Stimulated activated CD4-positive, alpha-beta T cell treated with anti-CD3 and anti-CD28 coated beads, Interleukin-1b, Interleukin-23, amount 100 ng/mL, for 48 hours (primary cell): ENCODE measurements at places on chromosomes 2 and 18.

GRCh38 chr2:170707821-170708795 lies 7.0 kb upstream of the SP5 start:
- DNase-seq, result no peak

- no peak for DNase-seq
Observed at GRCh38 chr2:195642027-195642678, 14.9 kb upstream of the SLC39A10 start.

- no peak for DNase-seq
Observed at GRCh38 chr2:149002891-149003740, 35.4 kb upstream of the LYPD6B start.

DNA sequence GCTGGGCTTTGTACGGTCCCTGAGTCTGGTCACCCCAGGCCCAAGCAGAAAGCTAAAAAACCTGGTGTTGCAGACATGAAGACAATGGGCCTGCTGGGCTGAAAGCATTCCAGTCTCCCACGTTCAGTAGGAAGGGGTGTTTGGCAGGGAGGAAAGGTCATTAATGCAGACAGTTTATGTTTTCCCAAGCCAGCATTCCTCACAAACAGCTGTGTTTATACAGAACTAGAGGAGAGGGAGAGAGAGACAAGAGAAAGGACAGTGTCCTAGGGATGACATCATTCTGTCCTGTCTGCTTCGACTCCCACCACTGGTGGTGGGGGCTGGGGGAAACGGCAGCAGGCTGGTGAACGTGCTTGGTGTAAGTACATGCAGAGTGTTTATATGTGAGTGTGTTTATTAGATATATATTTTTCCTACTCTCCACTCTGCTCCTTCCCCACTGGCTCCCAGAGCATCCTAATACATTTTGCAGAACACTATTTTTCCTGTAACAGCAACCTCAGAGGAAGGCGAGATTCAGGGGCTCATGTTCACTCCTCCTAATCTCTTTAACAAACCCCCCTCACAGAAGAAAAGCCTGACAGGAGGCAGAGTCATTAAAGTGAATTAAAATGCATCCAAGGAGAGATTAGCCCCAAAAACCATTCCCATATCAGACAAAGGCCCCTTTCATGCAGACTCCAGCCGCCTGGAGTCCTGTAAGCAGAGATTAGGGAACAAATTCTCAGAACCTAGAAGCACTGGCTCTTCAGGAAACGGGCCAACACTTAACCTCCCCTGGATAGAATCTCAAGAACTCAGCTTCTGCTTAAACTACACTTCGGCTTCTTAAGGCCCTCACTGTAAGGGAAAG lies 380.4 kb downstream of the TNS1 start:
- no peak for DNase-seq

GRCh38 chr2:125086313-125087184 lies 1061.5 kb downstream of the CNTNAP5 start:
- no peak for DNase-seq

DNA sequence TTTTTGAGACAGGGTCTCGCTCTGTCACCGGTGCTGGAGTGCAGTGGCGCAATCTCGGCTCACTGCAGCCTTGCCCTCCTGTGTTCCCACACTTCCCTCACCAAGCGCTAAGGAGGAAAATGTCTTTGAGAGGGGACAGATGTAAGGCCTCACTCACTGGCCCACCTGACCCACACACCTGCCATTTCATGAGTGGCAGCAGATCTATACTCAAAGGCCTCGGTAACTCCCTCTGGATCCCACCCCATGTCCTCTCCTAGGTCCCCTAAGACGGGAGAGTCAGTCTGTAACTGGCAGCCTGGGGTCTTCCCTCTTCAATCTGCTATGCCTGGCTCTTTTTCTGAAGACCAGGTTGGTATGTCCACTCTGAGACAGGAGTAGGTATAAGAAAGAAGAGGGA lies 12.9 kb downstream of the TMEM247 start:
- DNase-seq, result no peak

GRCh38 chr2:84899304-84900204 lies 5.9 kb upstream of the TMSB10 start:
- no peak for DNase-seq

- no peak for DNase-seq
Observed at GRCh38 chr2:120350080-120350479, 4.1 kb downstream of the INHBB start.

- DNase-seq, result peak; percentile 19
Observed at GRCh38 chr2:134669731-134670669, 48.8 kb downstream of the TMEM163 start.

DNA sequence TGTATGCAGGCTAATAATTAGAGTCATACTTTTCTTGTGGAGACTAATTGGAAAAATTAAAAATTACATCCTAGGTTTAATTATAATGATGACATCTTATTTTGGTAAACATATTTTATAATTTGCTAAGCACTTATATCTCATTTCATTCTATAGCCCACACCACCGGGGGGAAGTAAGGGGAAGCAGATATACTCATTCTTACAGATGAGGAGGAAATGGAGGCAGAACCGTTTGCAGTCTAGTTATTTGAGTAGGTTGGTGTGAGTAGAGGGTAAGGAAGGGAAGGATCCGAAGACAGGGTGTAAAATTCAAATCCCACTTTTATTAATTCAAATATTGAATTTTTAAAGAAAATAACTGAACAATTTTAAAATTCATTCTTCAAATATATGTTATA lies 3.7 kb downstream of the ITGAV start:
- DNase-seq, result no peak

GRCh38 chr2:133378928-133379549 lies 189.2 kb downstream of the NCKAP5 start:
- no peak for DNase-seq

- DNase-seq, result no peak
Observed at GRCh38 chr2:110998311-110998710, 122.4 kb upstream of the BCL2L11 start.

DNA sequence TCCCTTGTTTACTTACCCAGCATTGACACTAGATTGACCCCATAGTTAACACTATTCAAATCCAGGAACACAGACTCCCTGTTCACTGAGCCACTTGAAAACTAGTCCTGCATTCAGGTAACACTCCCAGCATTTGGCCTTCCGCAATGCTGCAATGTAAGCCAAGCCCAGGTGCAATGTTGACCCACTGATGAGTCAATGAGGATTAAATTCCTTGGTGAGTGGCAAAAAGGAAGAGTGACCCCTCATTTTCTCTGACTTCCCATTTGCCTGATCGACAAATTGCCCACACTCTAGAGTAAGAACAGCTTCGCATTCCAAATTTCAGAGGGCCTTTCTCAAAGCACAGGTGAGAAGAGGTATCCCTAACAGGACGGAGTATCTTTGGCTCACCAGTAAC lies 251.9 kb downstream of the FBXO15 start:
- DNase-seq, result no peak

DNA sequence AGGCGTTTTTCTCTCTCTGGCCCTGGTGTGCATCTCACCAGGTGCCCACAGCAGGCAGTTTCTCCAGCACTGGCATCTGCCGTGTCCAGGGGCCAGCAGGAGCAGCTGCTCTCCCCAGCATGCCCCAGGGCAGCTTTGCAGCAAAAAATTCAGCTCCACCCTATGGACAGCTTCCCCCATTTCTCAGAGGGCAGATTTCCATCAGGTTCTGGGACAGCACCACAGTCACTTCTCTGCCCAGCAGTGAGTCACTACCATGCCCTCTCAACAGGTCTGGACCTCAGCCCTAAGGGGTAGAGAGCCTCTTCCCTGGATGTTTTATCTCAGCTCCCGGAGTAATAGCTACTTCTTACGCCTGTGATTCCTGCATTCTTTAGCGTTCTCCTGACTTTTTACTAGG lies 170.2 kb upstream of the RAB12 start:
- DNase-seq, result no peak

- DNase-seq, result no peak
Observed at GRCh38 chr2:31004257-31004656, 134.0 kb downstream of the GALNT14 start.

DNA sequence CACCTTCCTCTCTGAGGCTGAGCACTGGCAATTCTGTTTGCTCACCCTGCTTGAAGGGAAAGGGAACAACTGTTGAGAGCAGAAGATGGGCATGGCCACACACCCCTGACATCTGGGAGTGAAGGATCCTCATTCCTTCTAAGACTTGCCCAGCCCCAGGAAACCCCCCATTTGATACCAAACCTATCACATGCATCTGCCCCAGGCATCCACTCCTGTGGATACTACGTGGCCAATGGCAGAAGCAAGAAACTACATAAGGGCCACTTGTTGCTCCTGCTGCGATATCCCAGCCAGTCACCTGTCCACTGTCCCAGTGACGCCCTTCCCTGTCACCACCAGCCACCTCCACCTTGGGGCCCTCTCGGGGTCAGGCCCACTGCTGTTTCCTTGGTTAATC lies 185.2 kb downstream of the SMAD2 start:
- DNase-seq, result no peak

- no peak for DNase-seq
Observed at GRCh38 chr2:140295767-140296166, 1515.6 kb upstream of the NXPH2 start.

- no peak for DNase-seq
Observed at GRCh38 chr2:129754421-129754820, 225.0 kb upstream of the RAB6C start.

GRCh38 chr2:200534572-200534971 lies 8.6 kb downstream of the SGO2 start:
- DNase-seq, result no peak

DNA sequence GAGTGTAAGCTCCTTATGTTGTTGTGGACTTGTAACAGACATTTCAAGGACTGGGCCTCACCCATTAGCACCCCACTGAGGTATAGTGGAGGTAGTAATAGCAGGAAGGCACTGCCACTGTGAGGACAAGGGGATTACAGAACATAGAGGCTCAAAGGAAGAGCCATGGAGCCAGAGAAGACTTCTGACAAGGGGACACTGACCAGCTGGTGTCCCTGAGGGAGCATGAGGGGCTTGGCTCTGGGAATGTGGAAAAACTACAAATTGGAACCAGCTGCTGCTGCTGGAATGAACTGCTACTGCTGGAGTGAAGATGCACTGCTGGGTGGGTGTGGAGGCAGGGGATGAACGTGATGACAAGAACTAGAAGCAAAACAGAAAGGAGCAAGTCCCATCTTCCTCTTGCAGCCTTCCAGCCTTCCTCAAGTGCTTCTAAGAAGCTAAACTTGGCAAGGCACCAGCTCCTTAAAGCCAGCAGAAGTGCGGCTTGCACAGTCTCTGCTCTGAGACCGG lies 167.3 kb upstream of the NOSTRIN start:
- no peak for DNase-seq

DNA sequence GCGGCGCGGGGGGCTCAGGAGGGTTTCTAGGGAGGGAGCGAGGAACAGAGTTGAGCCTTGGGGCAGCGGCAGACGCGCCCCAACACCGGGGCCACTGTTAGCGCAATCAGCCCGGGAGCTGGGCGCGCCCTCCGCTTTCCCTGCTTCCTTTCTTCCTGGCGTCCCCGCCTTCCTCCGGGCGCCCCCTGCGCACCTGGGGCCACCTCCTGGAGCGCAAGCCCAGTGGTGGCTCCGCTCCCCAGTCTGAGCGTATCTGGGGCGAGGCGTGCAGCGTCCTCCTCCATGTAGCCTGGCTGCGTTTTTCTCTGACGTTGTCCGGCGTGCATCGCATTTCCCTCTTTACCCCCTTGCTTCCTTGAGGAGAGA lies 5.2 kb downstream of the PROC start:
- no peak for DNase-seq

- no peak for DNase-seq
Observed at GRCh38 chr18:2212598-2213205, 358.6 kb downstream of the METTL4 start.

GRCh38 chr2:215528555-215528954 lies 92.7 kb upstream of the FN1 start:
- DNase-seq, result no peak

- DNase-seq, result no peak
Observed at GRCh38 chr18:32308493-32309120, 118.8 kb downstream of the MEP1B start.

- no peak for DNase-seq
Observed at GRCh38 chr18:37535968-37536367, 29.6 kb downstream of the CELF4 start.

DNA sequence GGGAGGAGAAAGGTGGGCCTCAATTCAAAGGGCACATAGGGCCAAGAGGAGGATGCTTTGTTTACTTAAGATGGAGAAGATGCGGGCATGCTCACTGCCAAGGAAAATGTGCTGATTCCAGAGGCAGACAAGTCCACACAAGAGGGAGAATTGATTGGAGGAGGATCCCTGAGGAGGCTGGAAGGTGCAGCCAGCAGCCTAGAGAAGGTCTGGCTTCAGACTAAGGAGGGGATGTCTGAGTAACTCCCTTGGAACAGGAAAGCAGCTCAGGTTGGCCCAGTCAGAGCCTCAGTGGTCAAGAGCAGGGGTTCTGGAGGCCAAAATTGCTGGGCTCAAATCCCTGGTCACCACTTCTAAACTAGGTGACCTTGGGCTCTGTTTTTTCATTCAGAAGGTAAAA lies 265.5 kb upstream of the NCKAP5 start:
- DNase-seq, result no peak

DNA sequence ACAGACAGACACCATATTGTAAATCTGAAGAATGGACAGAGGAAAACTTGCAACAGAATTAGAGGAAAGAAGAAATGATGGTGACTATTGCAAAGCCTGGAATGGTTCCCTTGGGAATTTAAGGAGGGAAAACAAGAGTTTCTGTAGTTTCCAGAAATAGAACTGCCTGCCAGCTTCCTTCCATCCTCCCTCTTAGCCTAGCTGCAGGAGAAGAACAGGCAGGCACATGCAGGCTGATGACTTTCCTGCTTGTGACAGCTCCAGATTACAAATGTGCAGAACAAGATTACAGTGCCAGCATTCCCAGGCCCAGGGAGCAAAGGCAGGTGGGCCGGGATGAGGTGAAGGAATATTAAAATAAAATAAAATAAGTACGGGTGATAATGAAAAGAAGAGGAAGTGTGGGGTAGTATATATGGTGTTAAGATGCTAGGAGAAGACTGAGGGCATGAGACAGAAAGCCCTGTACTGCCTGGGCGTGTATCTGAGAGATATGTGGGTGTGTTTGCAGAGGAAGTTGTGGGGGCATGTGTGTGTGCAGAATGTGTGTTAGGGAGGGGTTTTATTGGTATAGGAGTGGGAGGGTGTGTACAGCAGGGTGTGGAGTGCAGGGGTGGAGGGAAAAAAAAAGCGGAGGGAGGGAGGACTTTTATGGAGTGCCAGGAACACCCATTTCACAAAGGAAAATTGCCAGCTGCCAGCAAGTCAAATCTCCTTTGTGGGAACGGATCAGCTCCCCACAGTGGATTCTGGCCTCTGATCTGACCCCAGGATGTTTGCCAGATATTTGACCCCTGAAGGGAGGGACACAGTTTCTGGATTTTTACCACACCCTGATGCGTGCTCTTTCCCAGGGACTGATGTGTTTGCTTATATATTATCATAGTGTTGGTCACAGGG lies 43.9 kb upstream of the NEMP2 start:
- DNase-seq, result no peak

- no peak for DNase-seq
Observed at GRCh38 chr2:118047380-118047826, 33.5 kb upstream of the CCDC93 start.

- DNase-seq, result no peak
Observed at GRCh38 chr2:72678024-72678423, 147.8 kb downstream of the EXOC6B start.

- DNase-seq, result no peak
Observed at GRCh38 chr2:99576775-99577174, 87.0 kb upstream of the REV1 start.

GRCh38 chr2:169073963-169074751 lies 4.8 kb downstream of the DHRS9 start:
- DNase-seq, result no peak
